OCI-LY7 (cell line): ENCODE measurements at places on chromosomes 5 and 9. TPM values are rescaled to one million over a fixed set of nuclear protein-coding genes. Genes with fewer than 3 reads are reported as not detected.
A peak's percentile ranks its signal among the peaks of the same experiment; 100 is the strongest.

DNA sequence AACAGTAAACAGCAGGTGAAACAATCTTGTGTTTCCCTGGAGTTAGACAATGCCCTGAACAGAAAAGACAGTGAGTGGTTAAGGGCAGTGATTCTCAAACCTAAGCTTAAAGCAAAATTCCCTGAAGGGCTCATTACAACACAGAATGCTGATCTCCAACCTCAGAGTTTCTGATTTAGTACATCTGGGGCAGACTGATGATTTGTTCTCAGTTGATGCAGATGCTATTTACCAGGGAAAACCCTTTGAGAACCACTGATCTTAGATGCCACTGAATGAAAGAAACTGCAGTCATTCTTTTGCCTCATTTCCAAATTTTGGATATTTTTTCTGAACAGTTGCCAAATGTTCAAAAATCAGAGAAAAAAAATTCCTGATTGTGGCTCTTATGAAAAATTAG is 18.7 kb upstream of the ADAM19 start:
- DNase-seq: no peak

DNA sequence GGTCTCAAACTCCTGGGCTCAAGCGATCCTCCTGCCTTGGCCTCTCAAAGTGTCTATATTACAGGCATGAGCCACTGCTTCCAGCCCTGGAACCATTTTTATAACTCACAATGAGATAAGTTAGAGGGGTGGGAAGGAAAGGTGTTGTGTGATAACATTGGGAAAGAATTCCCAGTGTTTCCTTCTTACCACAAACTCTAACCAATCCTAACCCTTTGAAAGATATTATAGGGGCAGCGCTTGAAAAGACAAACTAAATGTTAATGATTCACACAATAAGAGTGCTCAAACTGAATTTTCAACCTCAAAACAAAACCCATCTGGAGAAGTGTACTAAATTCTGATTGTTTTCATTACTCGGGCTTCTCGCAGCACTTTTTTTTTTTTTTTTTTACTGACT is 109.7 kb downstream of the TSSK1B start:
- no peak for DNase-seq

DNA sequence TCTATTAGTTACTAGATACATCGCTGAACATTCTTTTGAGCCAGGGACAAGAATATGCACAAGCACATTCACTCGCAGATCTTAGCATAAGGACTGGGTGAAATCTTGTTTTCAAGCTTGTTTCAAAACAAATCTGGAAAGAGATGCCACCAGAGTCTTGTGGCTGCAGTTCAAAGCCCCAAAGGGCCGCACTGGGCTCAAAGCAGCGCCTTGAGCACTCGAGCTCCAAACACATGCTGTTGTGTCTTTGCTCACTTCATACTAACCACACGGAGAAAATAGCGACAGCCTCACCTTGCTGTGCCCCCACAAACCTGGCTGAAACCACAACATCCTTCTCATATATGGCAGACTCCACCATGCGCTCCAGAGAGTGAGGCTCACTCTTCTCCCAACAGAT is 34.2 kb upstream of the IL7R start:
- no peak for DNase-seq

GRCh38 chr5:170860415-170860814 is 1.4 kb upstream of the RANBP17 start:
- no peak for DNase-seq

GRCh38 chr5:145975361-145976066 is 39.1 kb downstream of the SH3RF2 start:
- no peak for DNase-seq

DNA sequence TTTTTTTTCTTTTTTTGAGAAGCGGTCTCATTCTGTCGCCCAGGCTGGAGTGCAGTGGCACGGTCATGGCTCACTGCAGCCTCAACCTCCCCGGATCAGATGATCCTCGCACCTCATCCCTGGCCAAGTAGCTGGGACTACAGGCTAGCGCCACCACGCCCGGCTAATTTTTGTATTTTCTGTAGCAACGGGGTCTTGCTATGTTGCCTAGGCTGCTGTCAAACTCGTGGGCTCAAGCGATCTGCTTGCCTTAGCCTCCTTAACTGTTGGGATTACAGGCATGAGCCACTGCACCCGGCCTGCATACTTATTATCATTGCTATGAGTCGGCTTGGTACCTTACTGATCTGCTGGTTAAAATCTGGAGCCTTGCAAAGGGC is 790 bp upstream of the IARS1 start:
- DNase-seq: peak; percentile 52

- no peak for DNase-seq
Measured at GRCh38 chr9:83501565-83501964, 36.6 kb downstream of the FRMD3 start.

The PCDHGA11 gene
- 3.4 and 4.1 TPM in 2 replicates for total RNA-seq

The TMEM252 gene
- not detected in 2 replicates for total RNA-seq

The LRRC19 gene
- not detected in 2 replicates for total RNA-seq
